Stimulated activated CD4-positive, alpha-beta T cell treated with anti-CD3 and anti-CD28 coated beads, Interleukin-15, amount 100 ng/mL, for 1 hour (primary cell): ENCODE measurements at places on chromosomes 6 and 20.

- DNase-seq: no peak
Measured at GRCh38 chr6:99736302-99736701, 129.7 kb downstream of the PRDM13 start.

GRCh38 chr20:37518059-37518458, 3.0 kb upstream of the NNAT start:
- no peak for DNase-seq

DNA sequence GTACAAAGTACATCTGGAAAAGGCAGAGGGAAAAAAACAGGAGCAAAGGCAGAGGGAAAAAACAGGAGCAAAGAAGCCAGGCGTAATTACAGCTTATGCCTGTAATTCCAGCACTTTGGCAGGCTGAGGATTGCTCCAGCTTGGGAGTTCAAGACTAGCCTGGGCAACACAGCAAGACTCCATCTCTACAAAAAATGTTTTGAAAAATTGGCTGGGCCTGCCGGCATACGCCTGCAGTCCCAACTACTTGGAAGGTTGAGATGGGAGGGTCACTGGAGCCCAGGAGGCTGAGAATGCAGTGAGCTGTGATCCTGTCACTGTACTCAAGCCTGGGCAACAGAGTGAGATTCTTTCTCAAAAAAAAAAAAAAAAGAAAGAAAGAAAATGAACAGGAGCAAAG, 19.0 kb upstream of the CBFA2T2 start:
- no peak for DNase-seq

- no peak for DNase-seq
Measured at GRCh38 chr6:28258877-28259777, at the start of gene NKAPL. Gene NKAPL (plus strand): TSS chr6:28259297. CDS start chr6:28259372, 75 bp downstream.

DNA sequence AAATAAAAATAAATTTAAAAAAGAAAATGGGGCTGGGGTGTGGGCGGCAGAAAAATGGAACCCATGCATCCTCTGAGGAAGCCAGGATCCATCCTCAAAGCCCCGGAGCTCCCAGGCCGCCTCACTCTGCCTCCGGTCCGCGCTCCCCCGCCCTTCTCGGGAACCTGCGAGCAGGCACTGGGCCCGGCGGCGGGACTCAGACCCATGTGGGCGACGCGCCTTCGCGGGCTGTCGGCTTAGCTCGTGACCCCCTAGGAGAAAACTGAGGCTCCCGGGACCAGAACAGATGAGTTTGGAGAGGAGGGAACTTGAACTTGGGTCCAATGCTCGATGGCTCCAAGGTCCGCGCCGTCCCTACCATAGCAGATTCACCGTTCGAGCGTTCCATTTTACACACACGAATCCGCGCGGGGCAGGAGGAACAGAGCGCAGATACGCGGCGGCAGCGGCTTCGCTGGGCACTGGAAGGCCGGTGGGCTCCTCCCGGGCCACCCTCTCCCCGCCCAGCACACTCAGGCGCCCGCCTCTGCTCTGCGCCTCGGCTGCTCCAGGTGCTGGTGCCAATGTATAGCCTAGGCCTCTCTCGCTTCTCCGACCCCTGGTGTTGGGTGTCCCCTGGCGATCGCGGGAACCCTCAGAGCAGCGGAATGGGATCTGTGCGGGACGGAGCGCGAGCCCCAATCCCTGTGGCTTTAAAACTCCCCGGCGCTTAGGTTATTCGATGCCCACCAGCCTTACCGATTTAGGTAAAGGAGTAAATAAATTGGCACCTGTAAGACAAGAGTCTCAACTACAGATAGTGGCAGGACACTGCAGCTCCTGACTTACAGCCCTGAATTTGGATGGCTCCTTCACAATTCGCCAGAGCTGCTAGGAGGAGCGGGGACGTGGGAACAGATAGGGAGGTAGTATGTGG, 39.2 kb downstream of the DPPA5 start:
- no peak for DNase-seq

- no peak for DNase-seq
Measured at GRCh38 chr6:135782546-135782945, 69.0 kb upstream of the PDE7B start.

DNA sequence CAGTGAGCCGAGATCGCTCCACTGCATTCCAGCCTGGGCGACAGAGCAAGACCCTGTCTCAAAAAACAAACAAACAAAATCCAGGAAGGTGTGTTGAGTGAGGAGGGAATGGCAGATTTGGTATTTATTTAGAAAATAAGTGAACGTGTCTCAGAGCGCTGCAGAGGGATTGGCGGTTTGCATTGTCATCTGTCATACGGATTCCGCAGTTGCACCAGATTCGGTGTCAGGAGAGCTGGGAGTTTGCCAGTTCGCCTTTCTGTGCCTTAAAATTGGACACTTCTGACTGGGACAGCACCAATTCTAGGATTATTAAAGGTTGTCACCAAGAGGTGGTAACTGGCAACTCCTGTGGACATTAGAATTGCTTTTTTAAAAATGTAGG, 912 bp downstream of the SNRNP48 start:
- no peak for DNase-seq

DNA sequence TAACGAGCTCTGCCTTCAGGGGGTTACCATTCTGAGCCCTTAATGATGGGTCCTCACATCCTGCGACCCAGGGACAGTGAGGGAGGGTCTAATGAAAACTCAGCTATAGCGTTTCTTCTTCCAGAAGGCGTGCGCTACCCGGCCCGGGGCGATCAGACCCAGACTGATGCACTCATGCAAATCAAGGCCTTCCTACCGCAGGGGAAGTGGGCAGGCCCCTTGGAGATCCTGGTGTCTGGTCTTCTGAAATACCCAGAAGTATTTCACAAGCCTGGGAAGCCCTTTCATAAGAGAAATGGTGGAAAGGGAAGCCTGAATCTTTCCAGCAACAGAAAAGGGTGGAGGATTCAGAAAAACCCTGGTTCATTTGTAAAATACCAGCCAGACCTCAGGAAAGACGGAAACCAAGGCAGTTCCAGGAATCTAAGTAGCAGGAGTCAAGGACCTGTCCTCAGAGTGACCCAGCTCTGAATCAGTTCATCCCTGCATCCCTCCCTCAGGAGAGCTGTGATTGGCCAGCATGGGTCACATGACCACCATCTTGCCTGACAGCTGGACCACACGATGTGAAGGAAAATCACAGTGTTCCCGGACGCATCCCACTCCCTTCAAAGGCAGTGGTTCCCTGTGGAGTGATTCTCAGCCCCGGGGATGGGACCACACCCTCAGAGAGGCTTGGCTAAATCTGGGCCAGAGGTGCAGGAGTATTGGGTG, 12.7 kb downstream of the BFSP1 start:
- no peak for DNase-seq

- DNase-seq: no peak
Measured at GRCh38 chr20:34907616-34908469, 31.4 kb downstream of the ACSS2 start.

GRCh38 chr6:109306733-109307132, 75.5 kb downstream of the CD164 start:
- DNase-seq: no peak

DNA sequence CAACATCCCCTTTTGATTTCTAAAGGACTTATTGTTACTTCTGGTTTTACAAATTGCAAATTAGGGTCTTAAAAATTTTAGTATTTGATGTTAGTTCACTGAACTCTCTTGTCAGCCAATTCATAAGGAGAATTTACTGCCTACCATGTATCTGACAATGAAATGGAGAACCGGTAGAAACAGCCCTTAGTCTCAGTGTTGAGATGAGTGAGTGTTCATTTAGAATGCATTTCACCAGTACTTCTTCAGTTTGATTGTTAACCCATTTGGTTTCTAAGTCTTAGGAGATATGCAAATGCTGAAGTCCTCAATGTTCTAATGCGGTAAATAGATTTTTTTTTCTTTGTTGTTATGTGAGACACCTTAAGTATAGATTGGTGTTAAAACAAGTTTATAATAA, 616.3 kb upstream of the FLRT3 start:
- no peak for DNase-seq

DNA sequence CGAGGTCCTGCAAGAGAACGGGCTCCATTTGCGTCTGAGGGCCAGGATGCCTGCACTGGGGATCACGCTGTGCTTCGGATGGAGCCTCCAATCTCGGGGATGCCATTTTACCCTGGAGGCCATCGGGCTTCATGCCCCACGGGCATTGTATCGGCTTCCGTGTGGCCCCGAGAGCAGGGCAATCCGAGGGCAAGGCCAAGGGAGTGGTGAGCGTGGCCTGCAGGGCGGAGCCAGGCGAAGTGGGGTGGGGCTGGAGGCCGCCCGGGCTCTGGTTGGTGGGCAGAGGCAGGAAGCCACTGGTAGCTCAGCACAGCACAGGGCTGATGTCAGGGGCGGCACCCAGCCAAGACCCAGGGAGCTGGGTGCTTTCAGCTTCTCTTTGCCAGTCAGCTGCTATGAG, 57.5 kb upstream of the BHLHE23 start:
- DNase-seq: no peak
